DMS79 treated with DMSO at 0.1 percent for 48 hours (cell line): ENCODE measurements at places on chromosomes 4 and X.

DNA sequence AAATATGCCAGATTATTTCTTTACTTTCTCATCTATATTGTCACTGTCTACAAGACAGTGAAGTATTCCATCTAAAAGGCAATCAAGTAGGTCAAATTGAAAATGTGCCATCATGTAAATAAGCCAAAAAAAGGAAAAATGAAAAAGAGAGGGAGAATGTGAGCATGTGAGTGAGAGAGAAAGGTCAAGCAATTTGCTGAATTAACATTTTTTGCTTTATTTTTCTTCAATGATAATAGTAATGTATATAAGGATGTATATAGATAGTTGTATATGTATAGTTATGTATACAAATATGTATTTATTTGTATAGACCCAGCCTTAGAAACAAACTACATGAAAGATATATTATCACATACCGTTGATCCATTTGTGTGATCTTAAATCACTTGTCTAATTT lies 11.5 kb downstream of the CXCL8 start:
- no peak for DNase-seq

DNA sequence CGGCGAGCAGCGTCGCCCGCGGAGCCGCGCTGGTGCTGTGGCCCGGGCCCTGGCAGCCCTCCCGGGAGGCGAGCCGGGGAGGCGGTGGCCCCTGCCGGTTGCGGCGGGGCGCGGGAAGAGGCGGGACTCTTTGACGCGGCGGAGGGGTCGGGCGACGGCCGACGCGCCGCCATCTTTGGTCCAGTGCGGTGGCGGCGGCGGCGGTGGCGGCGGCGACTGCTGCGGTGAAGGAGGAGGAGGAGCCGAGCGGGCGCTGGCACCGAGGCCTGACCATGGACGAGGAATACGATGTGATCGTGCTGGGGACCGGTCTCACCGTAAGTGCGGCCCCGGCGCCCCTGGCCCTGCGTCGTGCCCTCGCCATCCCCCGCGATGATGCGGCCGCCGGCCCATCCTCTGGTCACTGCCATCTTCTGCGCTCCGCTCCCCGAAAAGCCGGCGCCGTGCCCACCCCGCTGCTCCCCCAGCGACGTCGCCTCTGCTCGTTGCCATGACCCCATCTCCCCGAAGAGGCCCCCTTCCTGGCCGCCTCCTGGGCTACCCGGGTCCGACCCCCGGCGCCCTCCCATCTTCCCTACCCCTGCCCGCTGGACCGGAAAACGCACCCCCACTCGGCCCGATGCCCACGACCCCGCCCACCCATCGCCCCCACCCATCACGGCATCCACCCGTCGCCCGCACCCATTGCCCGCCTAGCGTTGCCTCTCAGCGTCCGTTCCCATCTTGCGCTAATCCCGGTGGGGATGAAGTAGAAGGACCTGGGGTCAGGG lies at the start of gene GDI1:
Gene GDI1, plus strand, starts transcription at position 172 of the 770 bp plus-strand sequence. Its CDS starts 101 bp downstream, at position 273.
- no peak for DNase-seq

DNA sequence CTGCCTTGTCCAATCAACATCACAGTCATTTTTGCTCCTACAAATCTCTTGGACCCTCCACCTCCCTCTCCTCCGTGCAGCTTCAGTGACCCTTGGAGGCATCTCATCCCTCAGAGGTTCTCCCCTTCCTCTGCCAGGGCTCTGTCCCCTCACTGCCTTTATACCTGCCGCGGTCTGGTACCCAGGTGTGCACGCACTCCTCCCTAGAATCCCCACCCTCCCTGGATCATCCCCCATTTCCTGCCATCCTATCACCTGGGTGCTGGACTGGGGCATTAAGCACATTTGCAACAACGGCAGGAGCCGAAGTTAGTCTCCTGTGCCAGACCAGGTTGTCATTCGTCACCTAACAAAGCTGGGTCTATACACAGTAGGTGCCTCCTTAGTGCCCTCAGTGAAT lies 10.1 kb downstream of the TMEM271 start:
- DNase-seq = no peak

GRCh38 chr4:119099227-119099810 lies 36.3 kb upstream of the MYOZ2 start:
- DNase-seq = no peak

GRCh38 chr4:151266497-151266896 lies 10.5 kb upstream of the PRSS48 start:
- no peak for DNase-seq

GRCh38 chr4:61782133-61782532 lies 582.0 kb downstream of the ADGRL3 start:
- DNase-seq = no peak

GRCh38 chr4:15944895-15945294 lies 6.4 kb upstream of the FGFBP1 start:
- no peak for DNase-seq

DNA sequence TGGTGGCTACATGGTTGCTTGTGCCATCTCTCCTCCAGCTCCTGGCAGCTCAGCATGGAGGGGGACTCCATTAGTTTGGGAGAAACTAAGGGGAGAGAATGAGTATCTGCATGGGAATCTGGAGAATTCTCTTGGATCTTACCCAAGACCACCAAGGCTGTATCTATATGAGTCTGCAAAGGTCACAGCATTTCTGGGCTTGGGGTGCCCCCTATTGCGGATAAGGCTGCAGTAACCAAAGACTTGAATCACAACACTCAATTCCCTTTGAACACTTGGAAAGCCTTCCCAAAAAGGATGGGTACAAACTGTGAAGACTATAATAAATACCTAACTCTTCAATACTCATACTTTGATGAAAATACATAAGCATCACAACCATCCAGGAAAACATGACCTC lies 623.5 kb upstream of the NR3C2 start:
- no peak for DNase-seq

GRCh38 chrX:19953145-19953544 lies 37.7 kb downstream of the BCLAF3 start:
- DNase-seq = no peak

DNA sequence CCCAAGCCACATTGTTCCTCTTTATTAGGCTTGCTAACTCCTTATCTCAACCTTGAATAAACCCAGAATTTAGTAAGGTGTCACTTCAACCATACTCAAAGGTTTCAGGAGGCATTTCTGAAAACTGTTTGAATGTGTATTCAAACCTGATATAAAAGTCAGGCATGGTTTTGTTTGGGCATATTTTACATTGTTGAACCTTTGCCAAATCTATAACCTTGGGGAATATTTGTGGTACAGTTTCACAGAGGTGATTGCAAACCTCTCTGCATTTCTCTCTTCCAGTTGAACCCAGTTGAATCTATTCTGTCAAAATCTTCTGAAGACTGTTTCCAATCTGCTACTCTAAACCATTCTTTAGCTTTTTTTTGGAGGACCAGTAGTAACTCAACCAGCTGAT lies 409.0 kb downstream of the TECRL start:
- no peak for DNase-seq

- DNase-seq = no peak
These were observed 394.9 kb upstream of the PABPC5 start for GRCh38 chrX:91039777-91040176.

DNA sequence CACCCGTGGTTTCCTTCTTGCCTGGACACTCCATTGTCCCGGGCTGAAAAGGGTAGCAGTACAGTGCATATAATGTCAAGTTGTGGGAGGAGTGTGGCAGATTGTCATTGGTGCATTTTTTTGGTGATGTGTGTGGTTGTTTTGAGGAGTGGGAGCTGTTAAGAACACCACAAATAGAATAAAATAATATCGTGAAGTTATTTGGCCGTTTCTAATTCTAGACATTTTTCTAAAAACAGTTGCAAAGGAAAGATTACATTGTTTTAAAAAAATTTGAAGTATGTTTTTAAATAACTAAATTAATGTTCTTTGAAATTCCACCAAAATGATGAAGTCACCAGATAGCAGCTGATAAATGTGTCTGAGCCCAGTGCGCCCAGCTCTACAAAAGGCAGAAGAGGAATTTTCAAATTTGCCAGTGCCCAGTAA lies 1.3 kb downstream of the PKD2 start:
- no peak for DNase-seq

DNA sequence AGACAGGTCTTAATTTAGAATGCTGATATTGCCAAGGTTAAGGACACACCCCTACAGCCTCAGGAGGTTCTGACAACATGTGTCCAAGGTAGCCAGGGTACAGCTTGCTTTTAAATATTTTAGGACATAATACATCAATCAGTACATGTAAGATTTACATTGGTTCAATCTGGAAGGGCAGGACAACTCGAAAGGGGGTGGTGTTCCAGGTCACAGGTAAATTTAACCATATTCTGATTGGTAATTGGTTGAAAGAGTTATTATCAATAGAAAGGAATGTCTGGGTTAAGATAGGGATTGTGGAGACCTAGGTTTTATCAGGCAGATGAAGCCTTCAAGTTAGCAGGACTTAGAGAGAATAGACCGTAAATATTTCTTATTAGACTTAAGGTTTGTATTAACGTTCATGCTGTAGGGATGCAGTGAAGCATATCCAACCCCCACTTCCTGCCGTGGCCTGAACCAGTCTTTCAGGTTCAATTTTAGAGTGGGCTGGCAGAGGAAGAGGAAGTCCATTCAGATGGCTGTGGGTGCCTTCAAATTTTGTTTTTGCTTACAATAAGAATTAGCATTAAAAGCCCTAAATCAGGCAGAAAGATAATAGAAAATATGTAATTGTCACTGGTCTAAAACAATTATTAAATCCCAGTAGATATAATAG lies 136.5 kb upstream of the GALNTL6 start:
- peak; percentile 0 for DNase-seq

DNA sequence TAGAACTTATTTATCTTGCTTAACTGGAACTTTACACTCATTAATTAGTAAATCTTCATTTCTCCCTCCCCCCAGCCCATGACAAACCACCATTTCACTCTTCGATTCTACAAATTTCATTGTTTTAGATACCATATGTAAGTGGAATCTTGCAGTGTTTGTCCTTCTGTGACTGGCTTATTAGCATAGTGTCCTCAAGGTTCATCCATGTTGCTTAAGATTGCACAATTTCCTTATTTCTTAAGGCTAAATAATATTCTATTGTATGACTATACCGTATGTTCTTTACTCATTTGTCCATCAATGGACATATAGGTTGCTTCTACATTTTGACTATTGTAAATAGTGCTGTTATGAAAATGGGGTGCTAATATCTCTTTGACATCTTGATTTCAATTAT lies 24.5 kb upstream of the RNF212 start:
- DNase-seq = no peak

DNA sequence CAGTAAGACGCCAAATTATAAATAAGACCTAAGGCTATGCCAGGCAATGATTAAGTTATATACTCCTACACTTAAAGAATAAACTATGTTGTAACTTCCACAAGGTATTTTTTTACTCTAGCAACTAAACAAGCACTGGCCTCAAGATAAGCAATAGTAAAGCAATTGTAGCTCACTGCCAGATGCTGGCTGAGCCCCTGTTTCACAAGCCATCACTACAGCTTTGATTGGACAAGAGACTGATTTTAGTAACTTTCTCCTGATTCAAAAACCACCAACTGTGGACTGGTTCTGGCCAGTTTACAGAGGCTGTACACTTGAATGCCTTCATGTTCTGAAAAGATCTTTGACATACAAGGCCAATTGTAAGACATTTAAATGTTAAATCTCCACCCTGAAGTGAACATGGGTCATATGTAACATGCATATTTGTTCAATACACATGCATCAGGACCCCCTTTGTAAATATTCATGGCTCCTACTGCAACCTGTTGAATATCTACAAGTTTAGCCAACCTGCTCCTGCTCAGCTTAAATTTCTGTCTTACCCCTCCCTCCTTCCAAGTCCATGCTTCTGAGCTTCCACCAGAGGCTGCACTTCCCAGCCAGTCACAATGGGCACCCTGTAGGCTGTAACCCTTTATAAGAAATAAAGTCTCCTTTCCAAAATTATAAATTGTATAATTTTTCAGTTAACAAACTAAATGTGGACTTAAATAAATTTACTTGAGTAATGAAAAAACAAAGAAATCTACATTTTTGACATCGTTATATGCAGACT lies 423.6 kb downstream of the ANKRD50 start:
- DNase-seq = no peak

GRCh38 chrX:35288657-35289056 lies 346.1 kb downstream of the FAM47B start:
- DNase-seq = no peak
